ENCODE measurements at places on chromosomes 12 and 14.

- peak; percentile 5 for ATAC-seq
These were observed at the start of gene NCOR2 for GRCh38 chr12:124566997-124567672. Gene NCOR2, minus strand, starts transcription at chr12:124567612. Its CDS starts 72,361 bp downstream, at chr12:124495251.

GRCh38 chr14:24113379-24113800, 1.2 kb upstream of the DCAF11 start:
- ATAC-seq: peak; percentile 5

- no peak for ATAC-seq
These were observed 2.3 kb downstream of the POLR3B start for GRCh38 chr12:106359646-106360399.

- no peak for ATAC-seq
These were observed 82.8 kb upstream of the FBXO21 start for GRCh38 chr12:117273091-117273490.

GRCh38 chr14:91399868-91400640, 17.6 kb downstream of the CCDC88C start:
- no peak for ATAC-seq

- ATAC-seq: no peak
These were observed 207.1 kb downstream of the APAF1 start for GRCh38 chr12:98852181-98852580.

- no peak for ATAC-seq
These were observed 297.9 kb upstream of the SFSWAP start for GRCh38 chr12:131413006-131413405.

- no peak for ATAC-seq
These were observed 61.5 kb downstream of the PRKCH start for GRCh38 chr14:61382842-61383241.

GRCh38 chr14:81066672-81067071, 111.3 kb downstream of the TSHR start:
- no peak for ATAC-seq

DNA sequence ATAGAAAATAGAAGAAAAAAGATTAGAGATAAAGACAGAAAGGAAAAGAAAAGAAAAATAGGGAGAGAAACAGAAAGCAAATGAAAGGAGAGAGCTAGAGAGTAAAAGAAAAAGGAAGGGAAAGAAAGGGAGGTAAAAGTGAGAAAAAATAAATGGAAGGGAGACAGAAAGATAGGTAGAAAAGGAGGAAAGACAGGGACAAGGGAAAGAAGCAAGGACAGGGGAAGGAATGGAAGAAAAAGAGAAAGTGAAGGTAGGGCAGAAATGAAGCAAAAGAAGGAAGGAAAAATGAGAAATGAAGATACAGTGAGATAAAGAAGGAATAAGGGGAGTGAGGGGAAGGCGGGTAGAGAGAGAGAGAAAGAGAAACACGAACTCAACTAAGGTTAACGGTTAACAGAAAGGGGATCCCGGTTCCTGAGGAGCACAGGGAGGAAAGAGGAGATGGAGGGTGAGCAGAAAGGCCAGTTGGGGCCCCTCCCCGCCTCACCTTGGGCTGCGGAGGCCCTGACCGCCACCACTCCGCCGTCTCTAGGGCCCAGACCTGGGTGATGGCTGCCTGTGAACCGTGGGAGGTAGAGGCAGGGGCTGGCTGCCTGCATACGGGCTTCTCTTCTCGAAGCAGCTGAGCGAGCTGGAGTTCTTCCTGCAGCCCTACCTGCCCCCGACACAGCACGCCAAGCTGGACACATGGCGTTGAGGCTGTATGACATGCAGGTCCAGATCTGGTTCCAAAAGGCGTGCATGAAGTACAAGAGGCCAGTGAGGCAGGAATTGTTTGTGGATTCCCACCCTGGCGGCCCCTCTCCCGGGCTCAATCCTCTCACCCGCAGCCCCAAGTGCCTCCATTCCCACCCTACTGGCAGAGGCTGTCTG, 59.5 kb downstream of the SMUG1 start:
- no peak for ATAC-seq

GRCh38 chr14:105179191-105179590, 1.9 kb downstream of the NUDT14 start:
- no peak for ATAC-seq

GRCh38 chr14:96049932-96050331, 10.8 kb downstream of the C14orf132 start:
- ATAC-seq: no peak

GRCh38 chr14:65286443-65286842, 126.1 kb upstream of the FUT8 start:
- ATAC-seq: peak; percentile 41

DNA sequence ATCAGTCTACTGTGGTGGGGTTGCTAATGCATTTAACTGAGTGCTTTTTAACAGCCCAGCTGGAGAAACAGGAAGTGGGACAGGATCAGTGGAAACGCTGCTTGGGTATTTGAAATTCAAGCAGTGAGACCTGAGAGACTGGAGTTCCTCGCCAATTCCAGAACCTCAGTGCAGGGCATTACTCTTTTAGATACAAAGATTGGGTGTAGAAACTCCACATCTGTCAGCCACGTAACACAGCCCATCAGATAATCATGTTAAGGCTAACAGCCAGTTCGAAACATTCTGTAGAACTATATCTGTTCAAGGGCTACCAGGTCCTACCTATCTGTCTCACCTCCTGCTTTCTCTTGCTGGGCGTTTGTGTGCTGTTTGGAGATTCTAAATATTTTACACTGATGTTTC, 45.5 kb downstream of the RAD52 start:
- ATAC-seq: no peak

- no peak for ATAC-seq
These were observed 6.0 kb upstream of the SOS2 start for GRCh38 chr14:50237427-50237826.

DNA sequence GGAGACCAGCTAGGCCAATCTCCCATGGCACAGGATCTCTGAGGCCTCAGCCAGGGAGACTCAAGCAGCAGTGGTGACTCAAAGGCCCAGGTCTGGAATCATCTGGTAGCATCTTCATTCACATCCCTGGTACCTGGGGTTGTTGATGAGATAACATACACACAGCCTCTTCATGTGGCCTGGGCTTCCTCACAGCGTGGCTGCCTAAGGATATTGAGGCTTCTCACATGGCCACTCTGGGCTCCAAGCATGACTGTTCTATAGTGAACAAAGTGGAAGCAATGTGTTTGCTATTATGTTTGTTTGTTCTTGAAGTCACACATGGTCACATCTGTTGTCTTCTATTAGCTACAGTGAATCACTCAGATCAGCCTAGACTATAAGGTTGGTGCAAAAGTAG, 584.1 kb downstream of the VRK1 start:
- ATAC-seq: no peak

- ATAC-seq: no peak
These were observed 24.7 kb downstream of the NCKAP1L start for GRCh38 chr12:54522243-54522642.

GRCh38 chr14:103650213-103650612, 21.2 kb downstream of the KLC1 start:
- ATAC-seq: no peak

- peak; percentile 75 for ATAC-seq
These were observed 9.6 kb downstream of the OR6S1 start for GRCh38 chr14:20631880-20632389.

DNA sequence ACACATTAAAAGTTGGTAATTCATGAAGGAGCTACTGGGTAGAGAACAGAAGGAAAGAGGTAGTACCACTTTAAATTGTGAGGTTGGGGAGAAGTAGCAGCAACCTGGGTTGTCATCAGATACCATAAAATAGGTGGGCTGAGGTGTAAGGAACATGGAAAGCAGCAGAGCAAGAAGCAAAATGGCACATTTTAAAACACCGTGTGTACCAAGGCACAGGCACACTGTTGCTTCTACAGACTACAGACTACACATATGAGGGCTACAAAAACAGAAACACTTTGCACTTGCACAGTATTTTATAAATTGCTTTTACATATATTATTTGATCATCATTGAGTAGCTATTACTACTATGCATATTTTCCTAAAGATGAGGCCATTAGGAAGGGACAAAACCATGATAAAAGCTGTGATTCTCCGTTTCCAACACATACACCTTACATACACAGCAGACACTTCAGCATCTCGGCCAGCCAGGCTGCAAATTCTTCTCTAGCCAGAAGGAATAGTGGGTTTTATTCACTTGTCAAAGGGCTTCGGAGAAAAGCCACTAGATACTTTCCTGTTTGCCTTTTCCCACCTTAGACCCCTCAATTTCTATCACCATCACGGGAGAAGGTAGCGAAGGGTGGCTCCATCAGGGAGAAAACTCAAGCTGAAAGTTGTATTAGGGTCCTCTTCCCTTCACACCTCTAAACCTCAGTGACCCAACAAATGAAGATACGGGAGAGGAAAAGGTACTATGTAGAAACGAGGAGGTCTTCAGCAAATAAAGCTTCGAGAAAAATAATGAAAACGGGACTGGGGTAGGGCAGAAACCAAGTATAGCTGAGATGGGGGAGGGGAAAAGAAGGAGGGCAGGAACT, 1.6 kb downstream of the PYM1 start:
- peak; percentile 2 for ATAC-seq

DNA sequence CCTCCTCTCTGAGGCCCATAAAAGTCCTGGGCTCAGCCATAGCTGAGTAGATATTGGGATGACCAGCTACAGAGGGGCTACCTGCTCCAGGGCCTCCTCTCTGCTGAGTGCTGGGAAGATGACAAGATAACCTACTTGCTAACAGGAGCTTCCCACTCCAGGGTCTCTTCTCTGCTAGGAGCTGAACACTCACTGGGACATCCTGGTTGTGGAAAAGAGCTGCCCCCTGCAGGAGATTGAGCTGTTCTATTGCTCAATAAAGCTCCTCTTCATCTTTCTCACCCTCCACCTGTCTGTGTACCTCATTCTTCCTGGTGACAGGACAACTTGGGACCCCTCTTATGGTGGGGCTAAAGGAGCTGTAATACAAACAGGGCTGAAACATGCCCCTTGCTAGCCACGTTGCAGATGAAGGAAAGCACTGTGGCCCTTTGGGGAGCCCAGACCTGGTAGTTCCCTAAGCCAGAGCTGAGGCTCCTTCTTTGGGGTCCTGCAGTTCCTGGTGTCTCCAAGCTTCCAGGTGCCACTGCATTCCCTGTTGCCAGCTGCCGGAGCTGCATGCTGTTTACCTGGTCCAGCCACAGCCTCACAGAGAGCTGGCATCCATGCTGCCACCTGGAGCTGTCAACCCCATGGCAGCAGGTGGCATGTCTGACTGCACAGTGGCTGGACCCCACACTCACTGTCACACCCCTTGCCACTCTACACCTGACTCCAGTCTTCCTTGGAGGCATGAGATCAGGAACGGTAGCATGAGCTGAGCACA, 598.5 kb upstream of the LMO3 start:
- no peak for ATAC-seq

DNA sequence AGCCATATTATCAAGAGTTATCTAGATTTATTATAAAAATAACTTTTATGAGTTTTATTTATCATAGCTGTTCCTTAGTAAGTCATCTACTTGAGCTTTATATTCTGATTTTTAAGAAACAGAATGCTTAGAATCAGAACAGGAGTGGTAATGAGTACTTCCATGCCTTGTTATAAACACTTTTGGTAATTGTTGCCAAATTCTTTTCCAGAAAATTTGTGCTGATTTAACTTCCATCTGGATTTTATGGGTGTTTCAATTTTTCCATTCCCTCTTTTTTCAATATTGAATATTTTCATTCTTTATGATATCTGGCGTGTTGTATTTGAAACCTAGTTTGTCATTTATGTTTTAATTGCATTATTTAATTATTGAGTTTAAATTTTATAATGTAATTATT, 131.2 kb downstream of the MSRB3 start:
- no peak for ATAC-seq

- ATAC-seq: no peak
These were observed 425.3 kb downstream of the ZFP36L1 start for GRCh38 chr14:68367536-68367935.

DNA sequence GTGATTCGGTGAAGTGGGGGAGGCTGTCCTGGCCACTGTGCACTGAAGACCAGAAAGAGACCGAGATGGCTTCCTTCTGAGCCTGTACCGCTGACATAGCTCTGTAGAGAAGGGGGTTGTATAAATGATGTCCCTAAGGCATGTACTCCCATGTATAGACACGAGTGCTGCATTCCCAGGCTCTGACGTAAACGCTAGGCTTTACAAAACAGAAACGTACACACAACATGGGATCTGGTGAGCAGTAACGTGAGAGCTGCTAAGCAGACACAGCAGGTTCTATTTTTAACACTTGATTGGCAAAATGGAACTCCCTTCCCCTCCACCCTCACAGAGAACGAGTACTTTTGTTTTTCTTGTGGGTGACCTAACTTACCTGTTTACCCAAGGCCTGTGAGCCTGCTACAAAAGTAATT, 35.9 kb downstream of the ACADS start:
- no peak for ATAC-seq

DNA sequence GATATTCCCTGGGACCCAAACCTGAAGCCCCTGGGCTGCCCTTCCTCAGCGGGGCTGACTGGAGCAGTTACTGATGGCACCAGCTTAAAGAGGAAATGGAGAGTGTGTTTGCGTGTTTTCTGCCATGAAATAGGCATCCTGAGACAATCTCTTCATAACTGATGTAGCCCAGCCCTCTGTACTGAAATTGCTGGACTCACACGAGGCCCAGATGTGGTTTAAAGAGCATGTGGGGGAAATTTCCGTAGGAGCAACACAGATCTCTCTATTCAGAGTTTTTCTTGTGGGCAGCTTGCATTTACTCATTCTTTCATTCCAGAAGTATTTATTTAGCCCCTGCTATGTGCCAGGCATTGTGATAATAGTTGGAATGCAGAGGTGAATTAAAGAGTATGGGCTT, 782.1 kb upstream of the TBX3 start:
- no peak for ATAC-seq

DNA sequence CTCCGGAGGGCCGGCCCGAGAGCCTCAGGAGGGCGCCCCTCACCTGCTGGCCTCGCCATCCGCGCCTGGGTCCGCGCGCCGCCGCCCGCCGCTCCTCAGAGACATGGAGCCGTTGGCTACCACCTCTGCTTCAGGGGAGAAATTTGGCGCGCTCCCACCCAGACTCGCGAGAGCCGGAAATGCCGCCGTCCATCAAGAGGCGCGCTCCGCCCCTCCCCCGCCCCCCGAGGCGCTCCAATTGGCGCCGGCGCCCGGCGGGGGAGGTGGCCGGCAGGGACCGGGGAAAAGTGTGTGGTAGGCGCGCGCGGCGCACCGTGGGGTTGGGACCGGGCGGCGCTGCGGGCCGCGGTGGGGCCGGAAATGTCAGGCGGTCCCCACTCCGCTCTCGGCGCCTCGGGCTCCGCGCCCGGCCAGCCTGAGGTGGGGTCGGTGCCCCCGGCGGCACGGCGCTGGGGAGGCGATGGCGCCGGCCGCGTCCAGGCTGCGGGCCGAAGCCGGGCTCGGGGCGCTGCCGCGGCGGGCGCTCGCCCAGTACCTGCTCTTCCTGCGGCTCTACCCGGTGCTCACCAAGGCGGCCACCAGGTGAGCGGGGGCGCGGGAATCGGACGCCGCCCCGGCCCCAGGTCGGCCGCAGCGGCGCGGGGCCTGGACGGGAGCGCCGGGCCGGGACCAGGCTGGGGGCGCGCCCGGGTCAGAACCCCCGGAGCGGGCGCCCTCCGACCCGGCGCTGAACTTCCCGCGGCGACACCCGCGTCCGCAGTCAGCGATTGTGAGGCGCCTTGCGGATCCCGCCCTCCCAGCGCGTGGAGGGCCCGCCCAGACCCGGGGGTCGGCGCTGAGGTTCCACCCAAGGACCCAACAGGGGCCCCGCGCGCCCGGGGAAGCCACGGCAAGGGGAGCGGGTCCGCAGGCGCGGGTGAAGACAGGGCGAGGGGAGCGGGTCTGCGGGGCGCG, at the start of the genes POLE and PXMP2:
TSS of gene POLE (minus strand) at position 132 of the 954 bp plus-strand sequence. CDS start at position 105, 27 bp downstream.
TSS of gene PXMP2 (plus strand) at position 377 of the 954 bp plus-strand sequence. CDS start at position 461, 84 bp downstream.
- ATAC-seq: peak; percentile 99
